ENCODE measurements at places on chromosomes 1 and 21.

DNA sequence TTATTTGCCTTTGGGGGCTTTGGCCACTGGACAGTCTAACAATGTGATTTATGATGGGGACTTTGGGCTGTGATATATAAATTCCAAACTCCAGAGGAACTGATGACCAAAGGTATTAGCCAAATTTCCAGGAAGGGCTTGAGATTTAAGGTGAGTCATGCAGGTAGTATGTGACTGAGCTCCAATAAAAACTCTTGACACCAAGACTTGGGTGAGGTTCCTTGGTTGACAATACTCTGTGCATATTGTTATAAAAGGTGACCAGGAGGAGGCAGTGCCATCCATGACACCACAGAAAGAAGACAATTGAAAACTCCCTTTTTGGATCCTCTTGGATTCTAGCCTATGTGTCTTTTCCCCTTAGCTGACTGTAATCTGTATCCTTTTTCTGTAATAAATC, 392.7 kb upstream of the LRRC7 start:
- H3K27me3 ChIP-seq = no peaks in the 10 kb centered on the region
- no peak overlapping the region for H3K4me3 ChIP-seq
- no peak for DNase-seq
- no peaks in the 10 kb centered on the region for H3K4me1 ChIP-seq

GRCh38 chr1:2977886-2978611, 43.2 kb upstream of the ACTRT2 start:
- no peak overlapping the region for H3K27ac ChIP-seq
- no peak for DNase-seq
- H3K4me1 ChIP-seq = no peaks in the 10 kb centered on the region
- H3K36me3 ChIP-seq = no peaks in the 10 kb centered on the region

- no peak overlapping the region for H3K27ac ChIP-seq
- H3K4me1 ChIP-seq = no peaks in the 10 kb centered on the region
- no peaks in the 10 kb centered on the region for H3K36me3 ChIP-seq
- H3K4me3 ChIP-seq = no peak overlapping the region
Observed at GRCh38 chr1:95197616-95198252, 36.3 kb upstream of the RWDD3 start.

DNA sequence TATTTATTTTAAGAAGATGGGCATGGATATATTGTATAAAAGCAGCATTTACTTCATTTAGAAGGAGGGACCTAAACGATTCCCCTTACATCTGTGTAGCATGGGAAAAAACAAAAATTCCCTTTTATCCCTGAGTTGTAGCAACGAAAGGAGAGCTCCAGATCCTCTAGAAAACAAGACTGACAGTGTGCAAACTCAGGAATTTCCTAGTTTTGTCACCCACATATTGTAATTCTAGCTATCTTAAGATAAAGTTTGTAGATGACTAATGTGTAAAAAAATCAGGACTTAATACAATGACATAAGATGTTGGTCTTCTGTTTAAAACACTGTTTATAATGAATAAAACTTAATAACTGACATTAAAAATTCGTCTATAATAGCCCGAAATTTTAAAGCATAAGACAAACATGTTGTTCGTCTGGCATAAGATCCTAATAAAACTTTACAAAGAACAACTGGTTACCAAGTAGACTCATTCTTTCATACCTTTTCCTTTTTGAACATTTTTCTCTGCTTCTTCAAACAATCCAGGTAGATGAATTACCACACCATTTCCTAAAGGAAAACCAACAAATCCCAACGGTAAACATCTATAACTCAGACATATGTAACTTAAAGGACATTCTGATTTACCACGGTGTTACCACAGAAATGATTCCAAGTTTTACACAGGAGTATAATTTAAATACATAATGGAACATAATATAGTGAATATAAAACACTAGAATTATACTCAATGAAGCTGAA, 15.2 kb downstream of the ADSS2 start:
- no peaks in the 10 kb centered on the region for H3K27me3 ChIP-seq
- no peak overlapping the region for H3K4me3 ChIP-seq
- no peaks in the 10 kb centered on the region for H3K36me3 ChIP-seq
- H3K4me1 ChIP-seq = no peaks in the 10 kb centered on the region
- H3K27ac ChIP-seq = no peak overlapping the region
- no peak for DNase-seq

DNA sequence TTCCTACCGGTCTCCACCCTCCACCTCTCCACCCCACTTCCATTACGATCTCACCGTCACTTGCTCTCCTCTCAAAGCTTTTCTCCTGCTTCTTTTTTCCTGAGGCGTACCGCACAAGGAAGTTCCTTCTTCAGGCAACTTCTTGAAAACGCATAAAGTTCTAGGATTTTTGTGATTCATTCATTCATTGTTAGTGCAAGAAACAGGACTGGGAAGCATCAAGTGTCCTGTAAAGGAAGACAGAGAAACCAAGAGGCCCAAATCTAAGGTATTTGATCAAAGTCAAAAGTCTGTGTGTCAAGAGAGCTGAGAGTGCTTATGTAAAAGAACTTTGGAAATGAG, 1.3 kb upstream of the RCC2 start:
- H3K27ac ChIP-seq = no peak overlapping the region
- no peak overlapping the region for H3K4me3 ChIP-seq
- H3K4me1 ChIP-seq = peaks cover 17% of the 10 kb centered on the region
- DNase-seq = no peak

- no peaks in the 10 kb centered on the region for H3K27me3 ChIP-seq
- H3K36me3 ChIP-seq = no peaks in the 10 kb centered on the region
- H3K4me3 ChIP-seq = no peak overlapping the region
- no peaks in the 10 kb centered on the region for H3K4me1 ChIP-seq
- H3K27ac ChIP-seq = no peak overlapping the region
- peak; percentile 70 for DNase-seq
Observed at GRCh38 chr1:15370781-15371520, 38.7 kb upstream of the EFHD2 start.

GRCh38 chr1:42335809-42336518, 929 bp upstream of the FOXJ3 start:
- DNase-seq = no peak
- H3K27me3 ChIP-seq = no peaks in the 10 kb centered on the region
- peak overlapping the region; percentile 91 for H3K4me3 ChIP-seq
- peak overlapping the region; percentile 93 for H3K27ac ChIP-seq
- H3K36me3 ChIP-seq = no peaks in the 10 kb centered on the region

- DNase-seq = no peak
- H3K27me3 ChIP-seq = peaks cover 6% of the 10 kb centered on the region
- no peak overlapping the region for H3K27ac ChIP-seq
- H3K36me3 ChIP-seq = no peaks in the 10 kb centered on the region
- H3K4me1 ChIP-seq = no peaks in the 10 kb centered on the region
- no peak overlapping the region for H3K4me3 ChIP-seq
Observed at GRCh38 chr1:112737573-112737972, 22.4 kb upstream of the PPM1J start.

- no peak for DNase-seq
- no peaks in the 10 kb centered on the region for H3K27me3 ChIP-seq
- no peaks in the 10 kb centered on the region for H3K36me3 ChIP-seq
- H3K4me3 ChIP-seq = no peak overlapping the region
Observed at GRCh38 chr1:62693123-62693522, 4.9 kb upstream of the DOCK7 start.

- no peaks in the 10 kb centered on the region for H3K27me3 ChIP-seq
- no peaks in the 10 kb centered on the region for H3K4me1 ChIP-seq
- H3K4me3 ChIP-seq = no peak overlapping the region
- DNase-seq = no peak
Observed at GRCh38 chr1:6509919-6510291, 18.4 kb upstream of the PLEKHG5 start.

GRCh38 chr1:114149211-114149610, 4.5 kb downstream of the SYT6 start:
- peaks cover 34% of the 10 kb centered on the region for H3K27me3 ChIP-seq
- peaks cover 4% of the 10 kb centered on the region for H3K4me1 ChIP-seq
- DNase-seq = no peak

DNA sequence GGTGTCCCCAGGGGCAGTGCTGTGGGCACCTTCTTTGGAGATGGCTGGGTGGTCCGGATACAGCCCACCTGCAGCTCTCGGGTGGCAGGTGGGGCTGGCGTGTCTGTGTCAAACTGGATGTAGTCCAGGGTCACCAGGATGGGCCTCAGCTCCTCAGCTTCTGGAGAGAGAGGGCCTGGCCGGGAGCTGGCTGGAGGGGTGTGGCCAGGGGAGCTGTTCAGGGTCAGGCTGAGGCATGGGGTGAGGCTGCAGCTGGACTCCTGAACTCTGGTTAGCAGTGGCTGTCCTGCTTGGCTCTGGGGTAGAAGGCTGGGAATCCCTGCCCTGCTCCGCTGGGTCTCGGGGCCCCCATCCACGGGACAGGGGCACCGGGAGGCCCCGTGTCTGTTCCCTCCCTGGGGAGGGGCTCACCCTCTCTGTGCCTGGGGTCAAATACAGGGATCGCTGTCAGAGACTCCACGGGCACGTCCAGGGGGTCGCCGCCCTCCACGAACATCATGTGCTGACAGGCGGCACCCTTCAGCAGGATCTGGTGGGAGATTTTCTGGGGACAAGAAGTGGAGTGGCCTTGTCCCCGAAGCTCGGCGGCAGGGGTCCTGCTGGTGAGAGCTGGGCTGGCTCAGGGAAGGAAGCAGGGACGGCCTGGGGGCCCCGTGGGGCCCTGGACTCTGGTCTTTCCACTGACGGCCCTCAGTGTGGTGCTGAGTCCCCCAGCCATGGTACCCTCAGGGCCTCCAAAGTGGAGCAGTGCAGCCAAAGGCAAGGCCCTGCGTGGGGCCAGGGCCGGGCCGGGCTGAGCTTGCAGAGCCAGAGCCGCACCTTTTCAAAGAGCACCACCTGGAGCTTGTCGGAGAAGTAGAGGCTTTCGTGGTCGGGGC, 4.1 kb upstream of the TMEM52 start:
- H3K27ac ChIP-seq = no peak overlapping the region
- peak; percentile 72 for DNase-seq
- H3K4me3 ChIP-seq = no peak overlapping the region
- no peaks in the 10 kb centered on the region for H3K27me3 ChIP-seq
- H3K36me3 ChIP-seq = no peaks in the 10 kb centered on the region
- H3K4me1 ChIP-seq = peaks cover 12% of the 10 kb centered on the region

DNA sequence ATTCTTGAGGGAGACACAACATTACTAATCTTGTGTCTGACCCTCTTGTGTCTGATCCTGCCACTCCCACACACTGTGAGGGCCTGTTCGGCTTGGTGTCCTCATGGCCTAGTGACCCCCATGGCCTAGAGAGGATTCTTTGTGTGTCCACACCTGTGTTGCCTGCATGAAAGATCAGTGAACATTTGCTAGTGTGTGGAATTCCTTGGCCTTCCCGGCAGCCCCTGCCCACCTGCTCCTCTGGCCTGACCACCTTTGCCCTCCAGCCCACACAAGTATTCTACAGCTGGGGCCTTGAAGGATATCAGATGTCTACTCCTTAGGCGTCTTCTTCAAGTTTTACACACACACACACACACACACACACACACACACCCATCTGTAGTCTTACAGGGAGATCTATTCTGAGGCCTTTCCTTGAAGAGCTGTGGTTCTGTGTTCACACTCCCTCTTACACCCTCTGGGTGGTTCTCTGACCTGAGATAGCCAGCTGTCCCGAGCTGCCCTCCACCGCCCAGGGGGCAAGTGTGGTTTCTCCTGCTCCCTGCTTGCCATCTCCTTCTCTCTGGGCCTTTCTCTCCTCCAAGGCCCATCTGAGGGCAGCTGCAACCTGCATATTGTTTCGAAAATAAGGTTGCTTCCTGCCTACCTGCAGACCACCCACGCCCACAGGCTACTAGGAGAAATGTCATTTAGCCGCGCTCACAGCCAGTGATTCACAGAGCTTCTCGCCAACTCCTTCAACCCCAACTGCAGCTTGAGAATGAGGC, 45.4 kb downstream of the CD247 start:
- H3K4me3 ChIP-seq = no peak overlapping the region
- no peaks in the 10 kb centered on the region for H3K4me1 ChIP-seq
- no peak for DNase-seq
- H3K27me3 ChIP-seq = no peaks in the 10 kb centered on the region

GRCh38 chr1:192914696-192915095, 105.9 kb downstream of the RGS2 start:
- H3K27me3 ChIP-seq = no peaks in the 10 kb centered on the region
- no peak overlapping the region for H3K27ac ChIP-seq

- no peak for DNase-seq
- peaks cover 4% of the 10 kb centered on the region for H3K4me1 ChIP-seq
- no peaks in the 10 kb centered on the region for H3K36me3 ChIP-seq
- H3K27me3 ChIP-seq = no peaks in the 10 kb centered on the region
Observed at GRCh38 chr1:212667223-212668139, 32.2 kb downstream of the BATF3 start.

DNA sequence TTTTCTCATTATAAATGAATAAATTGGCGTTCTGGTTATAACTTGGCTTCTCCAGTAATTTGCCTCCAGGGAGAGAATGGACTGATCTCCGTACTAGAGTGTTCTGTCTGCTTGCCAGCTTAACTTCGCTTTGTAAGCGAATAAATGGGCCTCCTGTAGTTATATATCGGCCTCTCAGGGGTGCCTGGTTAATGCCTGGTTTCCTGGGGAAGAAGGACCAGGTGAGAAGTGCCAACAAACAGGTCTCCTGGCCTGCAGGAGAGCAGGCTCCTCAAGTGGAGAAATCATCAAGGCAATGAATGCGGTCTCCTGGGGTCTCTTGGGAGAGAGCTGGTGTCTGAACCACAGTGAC, 107.4 kb upstream of the SERBP1 start:
- DNase-seq = no peak
- peaks cover 6% of the 10 kb centered on the region for H3K4me1 ChIP-seq
- H3K27me3 ChIP-seq = no peaks in the 10 kb centered on the region
- no peaks in the 10 kb centered on the region for H3K36me3 ChIP-seq
- no peak overlapping the region for H3K4me3 ChIP-seq
- H3K27ac ChIP-seq = no peak overlapping the region

DNA sequence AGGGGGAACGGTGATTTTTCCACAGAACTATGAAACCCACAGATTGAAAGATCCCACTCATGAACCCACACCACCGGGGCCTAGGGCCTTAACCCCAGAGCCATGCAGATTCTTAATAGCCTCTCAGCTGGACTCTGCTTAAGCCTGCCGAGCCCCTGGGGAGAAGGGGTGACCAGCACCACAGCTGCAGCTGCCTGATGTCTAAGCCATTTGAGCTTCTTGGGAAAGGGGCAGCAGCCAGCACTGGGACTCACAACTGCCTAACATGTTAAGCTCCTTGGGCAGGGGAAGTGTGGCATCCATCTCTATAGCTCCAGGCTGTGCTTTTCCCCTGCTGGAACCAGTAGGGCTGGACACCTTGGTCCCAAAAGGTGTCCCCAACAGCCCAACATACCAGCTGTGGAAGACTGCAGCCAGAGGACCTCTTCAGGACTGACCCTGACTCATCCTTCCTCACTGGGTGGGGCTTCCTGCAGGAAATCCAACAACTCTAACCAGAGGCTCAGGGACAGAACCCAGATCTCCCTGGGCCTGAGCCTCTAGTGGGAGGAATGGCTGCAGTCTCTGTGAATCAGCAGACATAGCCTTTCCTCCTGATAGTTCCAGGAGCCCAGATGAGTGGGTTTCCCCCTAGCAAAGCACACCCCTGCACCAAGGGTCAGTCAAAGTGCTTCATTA, 34.6 kb upstream of the FMO3 start:
- H3K27me3 ChIP-seq = no peaks in the 10 kb centered on the region
- DNase-seq = no peak
- no peaks in the 10 kb centered on the region for H3K36me3 ChIP-seq
- no peaks in the 10 kb centered on the region for H3K4me1 ChIP-seq
- no peak overlapping the region for H3K4me3 ChIP-seq

- H3K27ac ChIP-seq = no peak overlapping the region
- peak; percentile 64 for DNase-seq
- no peak overlapping the region for H3K4me3 ChIP-seq
- H3K36me3 ChIP-seq = no peaks in the 10 kb centered on the region
Observed at GRCh38 chr1:8202182-8202905, 115.6 kb upstream of the SLC45A1 start.

- H3K4me3 ChIP-seq = no peak overlapping the region
- H3K4me1 ChIP-seq = no peaks in the 10 kb centered on the region
- H3K27ac ChIP-seq = no peak overlapping the region
- no peaks in the 10 kb centered on the region for H3K27me3 ChIP-seq
- no peak for DNase-seq
- no peaks in the 10 kb centered on the region for H3K36me3 ChIP-seq
Observed at GRCh38 chr1:5874416-5875110, 117.7 kb downstream of the NPHP4 start.
